Stimulated activated CD4-positive, alpha-beta T cell treated with anti-CD3 and anti-CD28 coated beads, Interleukin-1b, Interleukin-23, amount 100 ng/mL, for 24 hours (primary cell): ENCODE measurements at places on chromosomes 12 and 14.

- no peak for DNase-seq
Observed at GRCh38 chr12:14934511-14934910, 3.8 kb downstream of the ERP27 start.

- no peak for DNase-seq
Observed at GRCh38 chr12:11687528-11687927, 38.1 kb downstream of the ETV6 start.

DNA sequence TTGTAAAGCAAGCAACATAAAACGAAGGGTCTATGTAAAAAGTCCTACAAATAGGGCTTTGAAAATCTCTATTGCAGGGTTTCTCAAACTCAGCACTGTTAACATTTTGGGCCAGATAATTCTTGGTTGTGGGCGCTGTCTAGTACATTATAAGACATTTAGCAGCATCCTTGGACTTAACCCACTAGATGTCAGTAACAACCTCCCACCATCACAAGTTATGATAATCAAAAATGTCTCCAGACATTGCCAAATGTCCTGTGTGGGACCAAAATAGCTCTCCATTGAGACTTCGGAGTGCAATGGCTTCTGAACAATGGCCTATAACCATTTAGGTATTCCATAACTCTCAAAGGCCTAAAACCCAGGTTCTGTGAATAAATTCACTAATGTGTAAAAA lies 22.9 kb upstream of the DHRS7 start:
- DNase-seq: no peak

- no peak for DNase-seq
Observed at GRCh38 chr12:100959481-100959880, 164.9 kb downstream of the ANO4 start.

DNA sequence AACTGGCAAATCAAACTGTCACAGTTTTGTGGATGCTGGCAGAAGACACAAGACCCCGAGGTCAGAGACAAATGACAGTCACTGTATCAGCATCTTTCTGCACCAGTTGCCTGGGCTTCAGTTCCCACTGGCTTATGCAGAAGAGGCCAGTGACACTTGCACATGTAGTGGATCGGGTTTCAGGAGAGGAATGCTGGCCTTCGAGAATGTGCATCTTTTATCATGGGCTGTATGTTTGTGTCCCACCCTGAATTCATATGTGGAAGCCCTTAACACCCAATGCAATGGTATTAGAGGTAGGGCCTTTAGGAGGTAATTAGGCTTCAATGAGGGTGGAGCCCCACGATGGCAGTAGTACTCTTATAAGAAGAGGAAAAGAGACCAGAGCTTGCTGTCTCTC lies 150.9 kb downstream of the SLC15A4 start:
- DNase-seq: no peak

DNA sequence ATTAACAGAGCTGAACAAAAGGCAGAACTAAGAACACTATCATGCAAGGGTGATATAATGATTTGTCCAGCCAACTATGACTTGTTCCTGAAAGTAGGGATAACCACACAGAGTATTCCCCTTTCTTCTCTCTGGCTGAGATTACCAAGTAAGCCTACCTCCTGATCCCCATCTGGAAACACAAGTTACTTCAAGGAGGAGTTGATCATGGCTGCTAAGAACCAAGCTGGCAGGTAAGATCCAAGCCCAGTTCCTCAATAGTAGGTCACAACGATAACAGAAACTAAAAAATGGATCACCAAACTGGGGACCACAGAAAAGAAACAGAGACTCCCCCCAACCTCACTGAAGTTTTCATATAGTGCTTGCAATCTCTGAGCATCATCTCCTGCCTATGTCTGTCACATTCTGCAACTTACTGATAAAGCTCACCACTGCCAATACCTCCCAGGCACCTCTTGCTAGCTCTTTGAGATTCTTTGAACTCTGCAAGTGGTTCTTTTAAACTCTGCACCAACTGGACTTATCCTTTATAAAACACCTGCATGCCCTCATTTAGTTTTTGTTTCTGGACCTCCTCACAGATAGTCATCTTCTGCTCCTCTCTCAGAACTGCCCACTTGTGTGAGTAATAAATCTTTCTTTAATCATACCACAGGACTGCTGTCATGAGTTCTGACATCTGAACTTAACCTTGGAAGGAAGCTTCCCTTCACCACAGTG lies 76.6 kb downstream of the LRP6 start:
- no peak for DNase-seq

DNA sequence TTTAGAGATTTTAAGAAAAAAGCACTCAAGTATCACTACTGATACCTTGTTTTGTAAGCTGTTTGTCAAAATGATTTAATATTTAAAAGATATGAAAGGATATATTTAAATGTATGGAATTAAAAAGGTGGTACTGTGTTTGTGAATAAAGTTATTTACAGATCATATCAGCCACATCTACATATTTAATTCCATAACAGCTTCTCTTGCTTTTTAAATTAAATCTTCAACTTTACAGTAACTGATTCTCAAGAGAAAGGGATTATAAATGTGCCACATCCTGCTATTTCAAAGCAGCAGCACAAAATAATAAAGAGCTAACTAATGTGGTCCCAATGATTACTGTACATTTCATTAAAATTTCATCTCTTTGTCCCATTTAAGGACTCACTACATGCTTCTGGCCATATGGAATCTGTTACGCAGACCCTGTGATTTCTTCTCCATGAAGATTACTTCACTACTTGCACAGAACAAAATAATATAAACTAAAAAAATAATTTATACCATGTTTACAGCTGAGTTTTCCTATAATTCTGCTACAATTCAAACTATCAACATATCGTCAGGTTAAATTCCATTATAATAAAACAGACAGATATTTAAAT lies 117.8 kb downstream of the MED13L start:
- no peak for DNase-seq

DNA sequence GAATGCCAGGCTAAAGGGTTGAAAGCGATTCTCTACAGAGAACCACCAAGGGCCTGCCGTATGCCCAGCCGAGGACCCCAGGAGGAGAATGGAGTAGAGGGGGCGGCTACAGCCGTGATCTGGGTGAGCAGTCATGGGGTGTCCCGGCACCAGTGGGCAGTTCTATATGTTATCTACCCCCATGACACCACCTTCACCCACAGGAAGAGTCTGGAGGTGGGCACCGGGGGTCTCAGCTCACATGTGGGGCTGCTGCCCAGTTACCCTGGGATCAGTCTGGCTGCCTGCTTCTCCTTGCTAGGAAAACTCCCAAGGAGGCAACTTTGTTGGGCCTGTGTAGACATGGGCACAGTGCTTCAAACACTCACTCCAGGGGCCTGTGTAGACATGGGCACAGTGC lies 99.4 kb downstream of the LGMN start:
- no peak for DNase-seq

DNA sequence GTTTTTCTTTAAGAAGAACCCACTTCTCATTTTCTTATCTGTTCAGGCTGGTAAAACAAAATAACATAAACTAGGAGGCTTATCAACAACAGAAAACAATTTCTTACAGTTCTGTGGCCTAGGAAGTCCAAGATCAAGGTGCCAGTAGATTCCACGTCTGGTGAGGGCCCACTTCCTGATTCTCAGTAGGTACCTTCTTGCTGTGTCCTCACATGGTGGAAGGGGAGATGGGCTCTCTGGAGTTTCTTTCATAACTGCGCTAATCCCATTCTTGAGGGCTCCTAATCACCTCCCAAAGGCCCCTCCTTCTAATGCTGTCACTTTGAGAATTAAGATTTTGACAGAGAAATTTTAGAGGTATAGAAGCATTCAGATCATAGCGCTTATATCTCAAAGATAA lies 33.4 kb downstream of the TXNRD1 start:
- no peak for DNase-seq

- DNase-seq: no peak
Observed at GRCh38 chr12:113888435-113888834, 77.7 kb downstream of the RBM19 start.

DNA sequence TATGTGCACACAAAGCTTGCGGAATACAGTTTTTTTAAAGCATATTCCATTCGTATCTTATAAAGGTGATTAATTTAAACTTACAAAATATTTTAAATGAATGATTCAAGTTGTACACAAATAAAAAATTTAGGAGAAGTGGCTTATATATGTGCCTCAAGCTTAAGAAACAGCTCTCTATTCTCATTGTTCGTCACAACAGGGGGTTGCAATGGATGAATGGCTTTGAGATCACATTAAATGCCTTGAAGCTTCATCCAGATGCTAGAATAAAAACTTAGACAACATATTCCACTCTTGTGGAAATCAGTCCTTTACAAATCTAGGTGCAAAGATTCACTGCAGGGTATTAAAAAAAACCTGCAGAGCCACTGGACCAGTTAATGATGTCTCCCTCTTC lies 303.9 kb upstream of the LRFN5 start:
- DNase-seq: no peak

DNA sequence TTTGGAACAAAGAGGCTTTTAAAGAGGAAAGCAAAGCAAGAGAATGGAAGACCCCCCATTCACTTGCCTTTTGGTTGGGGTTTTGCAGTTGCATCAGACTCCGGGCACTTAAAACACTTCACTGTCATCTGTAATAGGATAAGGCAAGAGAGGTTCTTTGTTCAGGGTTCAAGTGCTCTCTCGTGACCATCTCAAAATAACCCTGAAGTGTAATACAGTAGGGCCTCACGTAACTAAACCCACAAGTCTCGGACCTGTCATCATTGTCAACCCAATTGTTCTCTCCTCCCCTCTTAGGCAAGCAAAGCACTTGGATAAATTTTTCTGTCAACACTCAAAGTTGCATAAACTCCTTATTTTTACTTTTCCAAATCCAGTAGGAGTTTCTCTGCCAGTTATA lies 26.9 kb upstream of the MYBPC1 start:
- DNase-seq: no peak

GRCh38 chr12:129067491-129067890 lies 214.2 kb downstream of the GLT1D1 start:
- DNase-seq: no peak

- no peak for DNase-seq
Observed at GRCh38 chr12:50394469-50395029, 1.9 kb downstream of the FAM186A start.

DNA sequence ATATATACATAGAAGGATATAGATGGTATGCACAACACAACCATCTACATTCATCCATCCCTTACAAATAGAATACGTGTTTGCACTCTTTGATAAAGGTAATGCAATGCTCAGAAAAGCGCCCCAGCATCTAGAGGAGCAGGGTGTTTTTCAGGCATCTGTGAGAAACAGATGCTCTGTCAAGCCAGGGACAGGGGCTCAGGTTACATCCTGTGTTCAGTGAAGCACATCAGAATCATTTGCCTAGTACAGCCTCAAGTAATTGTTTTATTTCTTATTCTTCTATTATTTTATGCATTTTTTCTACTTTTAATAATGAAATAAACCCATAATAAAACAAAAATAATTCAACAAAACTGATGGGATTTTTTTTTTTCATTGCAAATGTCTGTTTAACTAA lies 50.5 kb upstream of the HIF1A start:
- DNase-seq: no peak

- no peak for DNase-seq
Observed at GRCh38 chr14:91957876-91958313, 10.4 kb upstream of the FBLN5 start.

GRCh38 chr12:40942326-40942725 lies 245.8 kb upstream of the PDZRN4 start:
- DNase-seq: no peak

- no peak for DNase-seq
Observed at GRCh38 chr12:131074221-131075083, 120.7 kb downstream of the ADGRD1 start.

- DNase-seq: no peak
Observed at GRCh38 chr14:72599579-72600470, 294.1 kb downstream of the DPF3 start.

DNA sequence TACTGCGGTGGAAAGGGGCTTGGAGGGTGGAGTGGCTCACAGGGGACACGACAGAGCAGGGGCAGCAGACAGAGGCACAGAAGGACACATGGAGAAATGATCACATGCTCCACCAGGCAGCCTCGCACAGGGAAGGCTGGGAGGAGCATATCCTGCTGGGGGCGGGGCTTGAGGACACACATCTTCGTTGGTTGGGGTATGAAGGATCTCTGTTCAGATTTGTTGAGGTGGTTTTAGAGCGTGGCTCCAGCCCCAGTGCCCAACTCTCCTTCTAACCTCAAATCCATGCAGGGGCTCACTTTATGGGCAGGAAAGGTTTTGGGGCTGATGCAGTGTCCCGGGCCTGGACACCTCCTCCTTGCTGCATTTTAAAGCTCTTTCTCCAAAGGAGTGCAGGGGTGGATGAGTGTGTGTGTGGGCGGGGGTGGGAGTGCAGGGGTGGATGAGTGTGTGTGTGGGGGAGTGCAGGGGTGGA lies 733 bp upstream of the P3H3 start:
- peak; percentile 46 for DNase-seq

GRCh38 chr12:15196678-15197505 lies 24.3 kb downstream of the RERG start:
- no peak for DNase-seq

DNA sequence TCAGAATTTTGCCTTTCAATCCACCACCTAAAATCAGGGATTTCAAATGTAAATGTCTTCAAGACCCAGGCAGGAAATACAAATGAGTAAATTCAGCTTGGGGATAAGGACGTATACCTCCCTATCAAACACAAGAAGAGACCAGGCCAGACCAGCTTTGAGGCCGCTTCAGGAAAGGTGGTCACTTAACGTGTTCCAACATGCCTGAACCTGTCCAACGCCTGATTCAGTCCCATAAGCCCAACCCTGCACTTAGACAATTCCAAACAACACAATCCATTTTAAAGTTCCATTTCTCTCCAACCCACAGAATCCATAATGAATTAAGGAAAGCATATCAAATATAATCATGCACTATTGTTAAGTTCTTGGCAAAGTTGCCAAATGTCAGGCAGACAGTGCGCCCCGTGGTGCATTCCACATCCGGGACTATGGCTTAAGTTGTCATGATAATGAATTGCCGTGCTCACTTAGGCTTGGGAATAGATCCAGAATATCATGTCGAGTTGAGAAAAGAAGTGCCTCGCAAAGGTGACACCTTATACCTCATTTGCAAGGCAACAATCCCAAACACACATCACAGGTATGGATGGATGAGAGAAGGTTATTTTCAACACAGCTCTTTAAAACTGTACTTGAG lies 35.5 kb downstream of the CCDC60 start:
- no peak for DNase-seq

GRCh38 chr14:63573581-63573980 lies 30.4 kb upstream of the PPP2R5E start:
- no peak for DNase-seq

DNA sequence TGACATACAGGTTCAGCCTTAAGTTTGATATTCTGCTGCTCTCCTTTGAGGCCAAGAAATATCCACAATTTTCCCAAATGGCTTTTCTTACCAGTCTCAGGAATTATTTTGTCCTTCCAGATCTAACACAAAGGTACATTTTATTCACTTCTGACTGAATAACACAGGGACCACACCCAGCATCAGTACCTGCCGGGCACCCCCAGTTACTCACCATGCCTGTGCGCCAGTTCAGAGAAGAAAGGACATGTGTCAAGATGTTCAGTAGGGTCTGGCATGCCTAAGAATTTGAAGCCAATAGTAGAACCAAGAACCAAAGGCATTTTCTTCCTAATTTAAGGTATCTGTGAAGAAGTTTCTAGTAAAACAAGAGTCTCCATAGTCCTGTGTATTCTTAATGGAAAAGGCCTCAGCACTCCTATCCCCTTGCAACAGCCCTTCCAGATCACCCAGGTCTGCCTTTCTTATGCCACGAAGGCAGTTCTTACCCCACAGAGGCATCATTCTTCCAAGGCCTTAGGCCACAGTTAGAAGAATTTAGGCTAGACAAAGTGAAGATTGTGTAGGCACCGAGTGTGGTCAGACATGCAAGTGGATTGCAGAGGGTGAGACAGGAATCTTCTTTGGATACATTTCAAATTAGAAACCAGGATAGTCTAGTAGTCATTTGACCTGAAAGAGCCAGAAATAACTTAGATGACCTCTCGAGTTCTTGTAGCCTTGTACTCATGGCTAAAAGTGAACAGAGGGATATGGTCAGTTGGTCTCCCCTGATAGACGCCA lies 140.1 kb upstream of the HIF1A start:
- DNase-seq: no peak
